H4 (cell line): ENCODE measurements at places on chromosomes 1 and 21. TPM values are rescaled to one million over a fixed set of nuclear protein-coding genes. Genes with fewer than 3 reads are reported as not detected.
A peak's percentile ranks its signal among the peaks of the same experiment; 100 is the strongest.

GRCh38 chr1:8422510-8423268 is 104.8 kb downstream of the SLC45A1 start:
- DNase-seq: no peak

GRCh38 chr1:17729909-17730308 is 25.2 kb upstream of the ACTL8 start:
- DNase-seq: no peak

LCK gene
- total RNA-seq: not detected in 2 replicates

NCF2 gene
- total RNA-seq: 4.1 and 10.2 TPM in 2 replicates

DNA sequence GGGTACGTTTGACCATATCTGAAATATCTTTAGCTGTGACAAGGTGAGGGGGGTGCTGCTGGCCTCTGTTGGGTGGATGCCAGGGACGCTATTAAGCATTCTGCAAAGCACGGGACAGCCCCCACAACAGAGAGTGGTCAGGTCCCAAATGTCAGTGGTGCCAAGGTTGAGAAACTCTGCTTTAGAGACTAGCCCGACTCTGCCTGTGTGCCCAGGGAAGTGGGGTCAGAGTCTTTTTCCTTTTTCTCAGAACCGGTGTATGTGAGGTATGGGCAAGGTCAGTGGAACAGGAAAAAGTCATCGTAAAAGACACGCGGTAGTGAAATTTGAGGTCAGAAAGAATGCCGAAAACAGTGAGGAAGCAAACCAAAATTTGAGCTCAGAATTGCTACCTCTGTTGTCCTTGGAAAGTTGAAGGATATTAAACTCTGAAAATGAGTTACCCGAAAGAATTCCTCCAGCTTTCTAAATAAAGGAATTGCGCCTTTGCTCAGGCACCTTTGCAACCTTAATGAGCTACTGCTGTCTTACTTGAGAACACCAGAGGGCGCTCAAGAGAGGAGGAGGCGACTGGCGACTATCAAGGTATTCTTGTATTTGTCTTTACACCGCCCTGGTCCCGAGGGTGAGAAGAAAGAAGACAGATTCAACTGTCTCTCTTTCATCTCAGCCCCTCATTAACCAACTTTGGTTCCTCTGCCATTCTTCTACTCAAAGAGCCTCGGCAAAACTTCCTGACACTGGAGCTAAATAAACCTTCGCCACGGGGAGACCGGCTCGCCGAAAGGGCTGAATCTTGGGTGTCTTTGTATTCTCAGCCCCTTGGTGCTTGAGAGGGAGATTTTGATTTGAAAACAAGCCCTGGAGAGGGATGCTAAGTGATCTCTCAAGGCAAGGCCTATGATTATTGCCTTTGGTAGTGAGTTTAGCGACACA is 85.4 kb upstream of the OLIG2 start:
- peak; percentile 61 for DNase-seq

DNA sequence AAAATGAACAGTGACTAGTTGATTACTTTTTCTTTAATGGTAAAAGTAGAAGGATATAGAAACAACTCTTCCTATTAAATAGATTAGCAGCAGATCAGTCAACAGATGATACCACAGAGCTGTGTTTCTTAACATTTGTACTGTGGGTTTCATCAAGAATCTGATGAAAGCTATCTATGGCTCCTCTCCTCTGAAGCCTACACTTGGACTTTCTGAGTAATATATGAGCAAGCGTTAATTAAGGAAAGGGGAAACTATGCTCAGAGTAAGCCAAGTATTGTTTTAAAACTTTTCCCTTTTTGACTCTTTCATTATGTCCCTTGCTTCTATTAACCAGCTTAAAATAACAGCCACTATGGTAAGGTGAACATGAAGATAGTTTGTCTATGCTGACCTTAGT is 10.8 kb downstream of the ARID4B start:
- DNase-seq: no peak

ZNF683 gene
- not detected in 2 replicates for total RNA-seq

DNA sequence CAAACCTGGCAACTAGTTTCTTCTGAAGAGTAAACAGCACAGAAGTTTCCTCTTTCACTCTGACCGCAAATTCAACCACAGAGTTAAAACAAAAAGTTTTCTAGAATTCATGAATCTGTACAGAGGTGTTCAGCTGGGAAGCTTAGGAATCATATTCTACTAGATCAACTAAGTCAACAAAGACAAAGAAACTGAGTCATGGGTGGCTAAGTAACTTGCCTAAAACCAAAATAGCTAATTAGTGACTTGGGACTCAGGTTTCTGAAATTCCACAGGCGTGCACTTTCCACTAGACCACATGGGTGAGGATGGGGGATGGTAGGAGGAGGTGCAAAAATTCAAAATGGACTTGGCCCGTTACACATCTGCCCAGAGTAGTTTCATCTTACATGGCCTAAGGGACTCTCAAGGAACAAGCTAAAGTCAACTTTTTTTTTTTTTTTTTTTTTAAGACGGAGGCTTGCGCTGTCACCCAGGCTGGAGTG is 25.8 kb downstream of the PTPN14 start:
- DNase-seq: peak; percentile 88

DNA sequence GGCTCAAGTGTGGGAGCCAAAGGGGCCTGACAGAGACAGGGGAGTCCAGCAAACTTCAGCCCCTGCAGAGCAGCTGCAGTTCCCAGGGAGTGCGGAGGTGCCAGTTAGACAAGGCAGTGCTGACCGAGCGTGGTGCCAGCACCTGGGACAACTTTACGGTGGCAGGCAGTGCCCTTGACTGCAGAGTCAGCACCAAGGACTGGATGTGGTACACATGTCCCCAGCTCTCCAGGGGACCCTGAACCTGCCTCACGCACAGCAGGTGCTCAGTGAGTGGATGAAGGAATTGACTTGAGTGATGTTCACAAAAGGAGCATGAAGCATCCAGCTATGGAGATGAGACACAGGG is 296.5 kb downstream of the SIPA1L2 start:
- no peak for DNase-seq

DNA sequence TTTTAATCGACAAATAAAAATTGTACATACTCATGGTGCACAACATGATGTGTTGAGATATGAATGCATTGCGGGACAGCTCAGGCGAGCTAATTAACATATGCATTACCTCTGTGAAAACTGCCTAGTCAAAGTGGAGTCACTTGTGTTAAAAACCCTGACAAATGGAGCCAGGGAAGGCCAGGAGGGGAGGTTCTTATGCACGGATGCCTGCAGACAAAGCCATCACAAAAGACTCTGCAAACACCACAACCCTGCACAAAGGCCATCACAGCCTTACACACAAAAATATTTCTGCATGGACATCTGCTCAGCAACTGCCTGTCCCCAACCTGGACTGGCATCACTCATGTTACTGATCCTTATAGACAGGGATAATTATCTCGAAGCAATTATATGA is 204.4 kb upstream of the AJAP1 start:
- DNase-seq: no peak

POU3F1 gene
- not detected in 2 replicates for total RNA-seq

GRCh38 chr1:183648042-183648441 is 5.1 kb downstream of the APOBEC4 start:
- DNase-seq: no peak

DNA sequence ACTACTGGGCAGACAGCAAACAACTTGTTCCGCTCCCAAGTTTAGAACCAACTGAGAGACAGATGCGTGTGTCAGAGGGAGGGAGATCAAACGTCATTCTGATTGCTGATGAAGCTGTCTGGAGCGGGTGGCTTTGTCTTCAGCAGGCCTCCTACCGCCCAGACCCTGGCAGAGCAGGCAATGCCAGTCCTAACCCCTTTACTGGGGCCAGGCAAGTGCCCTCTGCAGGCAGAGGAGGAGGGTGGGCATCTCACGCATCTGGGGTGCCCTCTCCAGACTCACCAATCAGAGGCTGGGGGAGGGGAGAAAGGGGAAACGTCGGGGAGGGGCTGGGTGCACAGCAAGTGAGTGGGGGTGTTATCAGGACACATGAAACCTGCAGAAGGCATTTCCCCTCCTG is 126.6 kb downstream of the ACTL8 start:
- no peak for DNase-seq

DNA sequence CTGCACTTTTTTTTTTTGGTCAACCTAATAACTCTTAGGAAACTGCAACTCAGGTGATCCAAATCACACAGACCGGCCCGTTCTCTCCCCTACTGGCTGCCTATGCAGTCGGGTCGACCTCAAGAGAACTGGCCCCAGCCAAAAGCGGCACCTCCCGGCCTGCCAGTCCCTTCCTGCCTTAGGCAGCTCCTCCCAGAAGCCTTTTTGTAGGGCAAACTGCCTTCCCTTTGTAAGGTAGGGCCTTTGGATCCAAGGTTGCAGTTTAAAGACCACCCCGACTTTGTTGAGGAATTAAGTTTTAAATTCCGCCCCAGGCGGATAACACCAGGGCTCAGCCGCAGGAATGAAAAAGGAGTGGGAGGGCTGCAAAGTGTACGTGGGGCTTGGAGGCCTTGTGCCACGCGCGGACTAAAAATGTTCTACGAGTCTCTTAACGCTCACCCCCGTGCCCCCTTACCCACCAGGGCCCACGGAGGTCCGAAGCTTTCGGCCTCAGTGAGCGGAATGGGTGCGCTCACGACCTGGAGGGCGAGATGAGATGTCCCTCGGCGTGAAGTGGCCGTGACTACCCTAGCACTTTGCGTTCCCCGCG is 642 bp upstream of the ST3GAL3 start:
- peak; percentile 30 for DNase-seq

GRCh38 chr1:93981274-93981667 is 72.0 kb upstream of the GCLM start:
- no peak for DNase-seq

- no peak for DNase-seq
Observed at GRCh38 chr1:23434260-23434775, 9.8 kb upstream of the TCEA3 start.

- DNase-seq: no peak
Observed at GRCh38 chr1:154334079-154335024, 9.0 kb downstream of the ATP8B2 start.

ATP6V1G3 gene
- not detected in 2 replicates for total RNA-seq

NR1I3 gene
- total RNA-seq: not detected in 2 replicates

- DNase-seq: no peak
Observed at GRCh38 chr1:183070234-183070922, 47.2 kb downstream of the LAMC1 start.

DNA sequence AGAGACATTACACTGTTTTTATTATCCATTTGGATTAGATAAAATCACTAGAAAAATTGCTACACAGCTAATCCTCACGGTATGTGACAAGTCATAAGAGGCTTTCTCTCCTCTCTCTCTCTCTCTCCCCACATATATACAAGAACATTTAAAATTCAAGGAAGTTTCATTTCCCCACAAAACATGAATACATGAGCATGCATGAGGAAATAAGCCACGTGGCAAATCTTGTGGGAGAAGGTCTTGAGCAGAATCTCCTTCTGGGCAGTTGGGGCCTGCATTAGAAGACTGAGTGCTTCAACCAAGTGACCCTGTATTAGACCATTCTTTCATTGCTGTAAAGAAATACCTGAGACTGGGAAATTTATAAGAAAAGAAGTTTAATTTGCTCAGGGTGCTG is 1313.1 kb downstream of the MRPL39 start:
- no peak for DNase-seq

CATSPERE gene
- total RNA-seq: not detected in 2 replicates

DNA sequence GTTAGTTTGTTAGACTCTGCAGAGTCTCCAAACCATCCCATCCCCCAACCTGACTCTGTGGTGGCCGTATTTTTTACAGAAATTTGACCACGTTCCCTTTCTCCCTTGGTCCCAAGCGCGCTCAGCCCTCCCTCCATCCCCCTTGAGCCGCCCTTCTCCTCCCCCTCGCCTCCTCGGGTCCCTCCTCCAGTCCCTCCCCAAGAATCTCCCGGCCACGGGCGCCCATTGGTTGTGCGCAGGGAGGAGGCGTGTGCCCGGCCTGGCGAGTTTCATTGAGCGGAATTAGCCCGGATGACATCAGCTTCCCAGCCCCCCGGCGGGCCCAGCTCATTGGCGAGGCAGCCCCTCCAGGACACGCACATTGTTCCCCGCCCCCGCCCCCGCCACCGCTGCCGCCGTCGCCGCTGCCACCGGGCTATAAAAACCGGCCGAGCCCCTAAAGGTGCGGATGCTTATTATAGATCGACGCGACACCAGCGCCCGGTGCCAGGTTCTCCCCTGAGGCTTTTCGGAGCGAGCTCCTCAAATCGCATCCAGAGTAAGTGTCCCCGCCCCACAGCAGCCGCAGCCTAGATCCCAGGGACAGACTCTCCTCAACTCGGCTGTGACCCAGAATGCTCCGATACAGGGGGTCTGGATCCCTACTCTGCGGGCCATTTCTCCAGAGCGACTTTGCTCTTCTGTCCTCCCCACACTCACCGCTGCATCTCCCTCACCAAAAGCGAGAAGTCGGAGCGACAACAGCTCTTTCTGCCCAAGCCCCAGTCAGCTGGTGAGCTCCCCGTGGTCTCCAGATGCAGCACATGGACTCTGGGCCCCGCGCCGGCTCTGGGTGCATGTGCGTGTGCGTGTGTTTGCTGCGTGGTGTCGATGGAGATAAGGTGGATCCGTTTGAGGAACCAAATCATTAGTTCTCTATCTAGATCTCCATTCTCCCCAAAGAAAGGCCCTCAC is at the start of gene OLIG2:
OLIG2 (plus strand) TSS at position 447 of the 954 bp plus-strand sequence. CDS start 928 bp downstream, outside the sequence.
- peak; percentile 85 for DNase-seq

GRCh38 chr1:201050515-201051277 is 27.2 kb upstream of the KIF21B start:
- no peak for DNase-seq
